ENCODE measurements at places on chromosomes 4 and X.

DNA sequence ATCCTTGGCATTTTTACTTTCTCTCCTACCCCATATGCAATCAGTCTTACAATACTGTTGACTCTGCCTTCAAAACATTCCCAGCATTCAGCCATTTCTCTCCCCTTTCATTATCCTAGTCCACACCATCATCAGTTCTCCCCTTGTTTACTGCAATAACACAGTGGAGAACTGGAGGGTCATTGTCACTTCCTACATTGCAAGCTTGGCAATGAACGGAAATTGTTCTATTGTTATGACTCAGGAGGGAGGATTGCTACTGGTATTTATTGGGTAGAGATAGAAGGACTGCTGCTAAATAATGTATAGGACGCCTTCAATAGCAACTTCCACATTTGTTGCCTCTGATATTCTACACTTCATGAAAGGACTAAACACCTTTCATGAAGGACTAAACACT lies 231.8 kb downstream of the BANK1 start:
- DNase-seq: no peak

GRCh38 chrX:134929808-134930207 lies 61.0 kb upstream of the SMIM10 start:
- no peak for DNase-seq

DNA sequence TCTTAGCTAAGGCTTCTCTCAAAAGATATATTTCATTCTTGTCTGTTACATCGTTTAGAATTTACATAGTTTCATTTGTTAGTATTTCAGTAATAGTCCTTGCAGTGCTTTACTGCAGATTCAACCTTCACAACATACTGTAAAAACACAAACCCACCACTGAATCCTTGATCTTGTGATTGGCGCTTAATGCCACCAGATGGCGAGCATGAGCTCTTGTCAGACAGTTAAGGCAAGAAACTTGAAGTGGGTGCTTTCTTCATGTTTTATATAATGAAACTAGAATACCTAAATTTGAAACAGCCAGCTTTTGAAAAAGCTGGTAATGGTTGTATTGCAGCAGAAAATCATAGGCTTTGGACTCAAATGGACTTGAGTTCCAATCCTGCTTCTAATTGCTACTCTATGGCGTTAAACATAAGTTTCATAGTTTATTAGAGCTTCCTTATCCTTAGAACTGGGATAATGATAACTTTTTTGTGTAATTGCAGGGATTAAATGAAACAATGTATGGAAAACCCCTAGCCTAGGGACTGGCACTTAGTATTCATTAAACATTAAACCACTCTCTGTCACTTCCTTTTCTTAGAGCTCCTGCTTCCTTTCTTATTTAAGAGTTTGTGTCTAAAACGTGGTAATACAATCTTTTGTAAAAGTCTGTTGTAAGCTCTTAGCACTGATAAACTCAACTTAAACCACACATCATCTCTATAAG lies 95.1 kb downstream of the USP9X start:
- peak; percentile 76 for DNase-seq

DNA sequence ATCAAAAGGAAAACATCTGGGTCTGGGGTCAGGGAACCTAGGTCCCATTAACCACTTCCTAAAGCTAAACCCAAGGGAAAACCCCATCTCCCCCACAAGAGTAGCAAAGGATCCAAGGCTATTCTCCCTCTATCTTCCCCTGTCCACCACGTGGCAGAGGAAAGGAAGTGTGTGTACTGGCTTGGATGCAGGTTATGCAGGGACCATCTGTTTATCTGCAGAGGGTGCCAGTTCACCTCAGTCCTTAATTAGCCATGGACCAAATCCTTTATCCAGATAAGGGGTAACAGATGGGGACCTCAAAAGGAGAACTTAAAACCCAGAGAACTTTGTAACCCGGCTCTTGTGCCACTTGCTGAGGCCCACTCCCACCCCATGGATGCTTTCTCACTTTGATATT lies 135.3 kb downstream of the ZNF518B start:
- no peak for DNase-seq

- peak; percentile 86 for DNase-seq
Measured at GRCh38 chr4:133565379-133565778, 416.3 kb downstream of the PCDH10 start.

DNA sequence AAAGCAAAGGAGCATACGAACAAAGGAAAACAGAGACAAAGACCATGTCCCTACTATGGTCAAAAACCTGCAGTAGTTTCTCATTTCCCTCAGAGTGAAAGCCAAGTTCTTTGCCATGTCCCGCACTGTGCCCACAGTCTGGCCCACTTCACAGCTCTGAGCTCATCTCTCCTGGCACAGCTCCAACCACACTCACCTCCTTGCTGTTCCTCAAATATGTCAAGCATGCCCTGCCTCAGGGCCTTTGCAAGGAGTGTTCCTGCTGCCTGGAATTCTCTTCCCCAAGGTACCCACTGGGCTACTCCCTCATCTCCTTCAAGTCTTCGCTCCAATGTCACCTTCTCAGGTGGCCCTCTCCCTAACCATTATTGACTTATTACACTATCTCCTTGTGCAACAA lies 72.1 kb downstream of the COX18 start:
- peak; percentile 34 for DNase-seq

DNA sequence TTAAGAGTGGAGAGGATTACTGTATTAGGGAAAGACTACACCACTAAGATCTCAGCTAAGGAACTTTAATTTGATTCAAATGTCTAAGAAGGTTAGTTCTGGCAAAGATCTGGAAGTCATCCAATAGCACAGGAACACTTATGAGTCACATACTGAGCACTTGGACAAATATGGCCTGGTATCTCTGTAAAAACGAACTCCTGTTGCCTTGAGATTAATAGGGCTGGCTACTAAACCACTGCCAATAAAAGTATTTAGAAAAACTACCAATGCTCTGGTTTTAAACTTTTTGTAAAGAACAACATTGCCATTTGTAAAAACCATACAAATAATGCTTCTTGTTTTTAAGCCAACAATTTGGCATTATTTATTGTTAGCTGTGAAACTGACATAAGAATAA lies 70.5 kb downstream of the SEC24D start:
- peak; percentile 97 for DNase-seq

- no peak for DNase-seq
Measured at GRCh38 chr4:123896446-123897071, 500.0 kb downstream of the SPRY1 start.

DNA sequence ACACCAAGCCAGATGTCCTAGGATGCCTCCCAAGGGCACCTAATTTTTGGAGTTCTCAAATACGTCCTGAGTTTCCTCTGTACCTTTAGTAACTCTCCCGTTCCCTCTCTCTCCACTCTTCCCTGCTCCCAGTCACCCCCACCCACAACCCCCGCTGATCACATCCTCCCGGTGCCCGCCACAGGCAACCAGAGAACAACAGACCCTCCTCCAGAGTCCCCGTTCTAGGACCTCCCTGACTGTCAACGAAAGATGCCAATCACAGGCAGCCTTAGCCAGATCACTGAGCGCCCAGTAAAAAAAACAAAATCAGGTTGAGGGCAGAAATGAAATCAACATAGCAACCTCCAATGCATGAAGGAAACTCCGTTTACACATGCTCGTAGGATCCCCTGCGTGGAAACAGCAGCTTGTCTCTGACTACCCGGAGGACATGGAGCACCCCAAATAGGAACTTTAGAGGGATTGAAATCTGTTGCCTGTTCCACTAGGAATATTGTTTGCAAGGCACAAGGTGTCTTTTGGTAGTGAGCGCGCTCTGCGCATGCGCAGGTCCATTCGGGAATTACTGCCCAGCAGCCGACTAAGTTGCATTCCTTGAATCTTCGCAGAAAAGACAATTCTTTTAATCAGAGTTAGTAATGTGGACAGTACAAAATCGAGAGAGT lies at the start of gene GABRB1:
TSS of gene GABRB1 (plus strand) at position 557 of the 668 bp plus-strand sequence.
- DNase-seq: peak; percentile 70

DNA sequence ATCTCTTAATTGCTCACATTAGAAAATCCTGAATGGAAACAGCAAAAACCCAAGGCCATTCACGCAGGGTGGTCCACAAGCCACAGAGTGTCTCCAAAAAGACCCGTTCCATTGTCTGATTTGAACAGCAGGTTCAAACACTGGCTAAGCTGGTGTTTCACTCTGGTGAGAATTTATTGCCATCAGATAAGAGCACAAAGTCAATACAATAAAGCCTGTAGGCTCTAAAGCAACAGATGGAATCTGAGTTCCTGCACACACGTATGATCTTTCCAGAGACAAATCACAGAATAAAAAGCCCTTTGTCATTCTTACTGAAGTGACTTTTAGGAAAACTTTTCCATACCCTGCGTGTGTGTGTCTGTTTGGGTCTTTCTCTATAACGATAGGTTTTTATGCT lies 5.1 kb upstream of the SFRP2 start:
- DNase-seq: no peak

- no peak for DNase-seq
Measured at GRCh38 chr4:16694173-16694883, 204.1 kb downstream of the LDB2 start.

- DNase-seq: no peak
Measured at GRCh38 chr4:945274-946102, 13.2 kb downstream of the TMEM175 start.

DNA sequence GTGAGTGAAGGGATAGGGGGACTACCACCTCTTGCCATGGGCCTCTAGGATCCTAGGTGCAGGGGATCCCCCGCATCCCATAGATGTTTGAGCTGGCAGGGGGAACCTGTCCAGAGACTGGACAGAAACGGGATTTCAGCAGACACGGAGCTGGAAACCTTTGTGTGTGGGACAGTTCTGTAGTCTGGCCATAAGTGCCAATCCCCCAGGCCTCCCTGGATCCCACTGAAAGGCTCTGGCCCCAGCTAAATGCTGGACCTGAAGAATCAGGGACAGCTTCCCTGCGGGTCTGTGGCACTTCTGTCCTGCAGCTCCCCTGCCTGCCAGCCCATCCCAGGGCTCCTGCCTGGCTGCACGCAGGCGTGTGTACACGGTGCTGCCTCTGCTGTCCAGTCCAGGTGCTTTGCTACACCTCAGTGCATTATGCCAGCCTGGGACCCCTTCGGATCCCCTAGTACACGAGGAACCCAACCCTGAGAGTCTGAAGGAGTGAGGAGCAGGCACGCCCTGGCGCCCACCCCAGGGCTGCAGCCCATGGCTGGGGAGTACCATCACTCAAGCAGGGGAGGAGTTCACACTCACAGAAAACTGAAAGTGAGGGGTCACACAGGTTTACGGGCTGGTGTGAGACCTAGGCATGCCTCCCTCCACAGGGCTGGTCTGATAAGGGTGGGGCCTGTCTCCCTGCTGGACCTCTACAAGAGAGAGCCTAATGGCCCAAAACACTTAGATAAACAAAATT lies 703.0 kb downstream of the ARAP2 start:
- no peak for DNase-seq

- peak; percentile 59 for DNase-seq
Measured at GRCh38 chr4:8410641-8411271, 29.8 kb downstream of the ACOX3 start.

DNA sequence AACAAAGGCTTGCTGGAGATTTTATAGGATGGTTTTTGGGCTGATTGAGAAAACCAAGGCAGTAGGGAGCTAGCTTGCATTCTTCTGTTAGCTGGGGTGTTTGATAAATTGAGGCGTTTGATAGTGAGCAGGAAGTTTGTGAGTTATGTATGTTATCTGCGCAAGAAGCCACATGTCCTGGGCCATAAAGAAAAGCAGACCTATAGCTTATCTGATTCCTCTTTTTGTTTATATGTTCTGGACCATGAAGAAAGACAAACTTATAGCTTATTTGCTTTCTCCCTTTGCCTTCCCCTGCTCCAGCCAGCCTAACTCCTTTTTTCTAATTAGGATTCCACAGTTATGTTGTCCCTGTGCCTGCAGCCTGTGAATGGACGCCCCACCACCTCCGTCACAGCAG lies 9.2 kb downstream of the HNRNPH2 start:
- no peak for DNase-seq

DNA sequence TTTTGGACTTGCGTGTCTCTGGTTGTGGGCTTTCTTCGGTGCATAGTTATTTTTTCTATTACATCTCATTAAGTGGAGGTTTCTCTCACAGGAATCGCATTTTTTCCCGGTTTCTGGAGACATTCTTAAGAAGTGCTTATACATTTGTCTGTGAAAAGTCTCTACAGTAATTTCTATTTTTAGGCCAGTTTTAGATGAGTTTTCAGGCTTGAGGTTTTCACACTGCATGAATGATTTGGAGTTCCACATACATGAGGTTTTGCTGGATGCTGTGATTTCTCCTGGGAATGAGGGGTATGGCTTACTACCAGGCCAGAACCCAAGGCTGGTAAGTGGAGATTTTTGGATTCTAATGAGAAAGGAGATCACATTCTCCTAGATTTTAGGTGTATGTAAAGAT lies 422.6 kb upstream of the SLIT2 start:
- no peak for DNase-seq

DNA sequence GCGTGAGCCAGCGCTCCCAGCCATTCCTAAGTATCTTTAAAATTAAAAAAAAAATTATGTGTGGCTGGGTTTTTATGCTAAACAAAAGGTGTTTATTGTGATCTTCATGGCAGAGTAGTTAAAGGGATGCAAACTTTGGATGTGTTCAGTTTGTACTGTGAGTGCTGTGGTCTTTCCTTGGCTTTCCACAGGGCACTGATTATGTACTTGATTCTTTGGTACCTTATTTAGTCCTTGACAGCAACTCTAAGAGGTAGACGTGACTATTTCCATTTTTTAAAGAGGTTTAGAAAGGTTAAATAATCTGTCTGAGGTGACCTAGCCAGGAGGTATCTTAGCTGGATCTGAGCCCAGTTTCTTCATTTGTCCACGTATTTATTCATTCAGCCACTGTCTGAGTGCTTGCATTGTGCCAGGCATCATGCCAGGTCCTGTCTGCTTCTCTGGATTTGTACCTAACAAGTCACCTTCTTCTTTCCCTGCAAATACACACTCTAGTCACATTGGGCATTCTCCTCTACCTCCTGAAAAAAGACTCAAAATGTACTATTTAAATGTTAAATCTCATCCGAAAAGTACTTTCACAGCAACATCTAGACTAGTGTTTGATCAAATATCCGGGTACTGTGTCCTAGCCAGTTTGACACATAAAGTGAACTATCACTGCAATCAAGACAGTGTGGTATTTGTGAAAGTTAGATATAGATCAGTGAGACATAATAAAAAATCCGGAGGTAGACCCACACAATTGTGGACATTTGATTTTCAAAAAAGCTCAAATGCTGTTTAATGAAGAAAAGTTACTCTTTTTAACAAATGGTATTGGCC lies 31.5 kb downstream of the WWC2 start:
- DNase-seq: peak; percentile 51

GRCh38 chr4:186536285-186536684 lies 19.1 kb downstream of the MTNR1A start:
- DNase-seq: no peak

GRCh38 chr4:657834-658667 lies 16.0 kb downstream of the ATP5ME start:
- DNase-seq: no peak

DNA sequence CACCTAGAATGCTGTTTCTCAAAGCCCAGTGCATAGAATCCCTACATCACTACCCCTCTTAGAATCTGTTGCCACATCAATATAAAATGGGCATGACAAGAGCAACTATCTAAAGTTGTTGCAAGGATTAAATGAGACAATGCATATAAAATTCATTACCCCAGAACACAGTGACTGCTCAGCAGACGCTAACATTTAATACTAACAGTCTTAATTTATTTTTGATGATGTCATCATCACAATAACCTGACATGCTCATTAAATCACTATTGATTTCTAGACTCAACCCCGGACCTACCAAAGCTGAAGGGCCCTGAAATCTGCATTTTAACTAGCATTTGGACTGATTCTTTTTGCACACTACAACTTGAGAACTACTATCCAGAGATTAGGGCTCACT lies 3.9 kb downstream of the ARSJ start:
- no peak for DNase-seq

GRCh38 chr4:176735300-176735699 lies 57.4 kb downstream of the VEGFC start:
- DNase-seq: peak; percentile 68
